Central memory CD4-positive, alpha-beta T cell (primary cell): ENCODE measurements at places on chromosomes 4 and X.

GRCh38 chr4:138773321-138773720, 242.3 kb upstream of the NOCT start:
- DNase-seq = no peak

- no peak for DNase-seq
These were observed 179.4 kb downstream of the RBM46 start for GRCh38 chr4:154960476-154960875.

- DNase-seq = no peak
These were observed 473.0 kb upstream of the NWD2 start for GRCh38 chr4:36771411-36772153.

DNA sequence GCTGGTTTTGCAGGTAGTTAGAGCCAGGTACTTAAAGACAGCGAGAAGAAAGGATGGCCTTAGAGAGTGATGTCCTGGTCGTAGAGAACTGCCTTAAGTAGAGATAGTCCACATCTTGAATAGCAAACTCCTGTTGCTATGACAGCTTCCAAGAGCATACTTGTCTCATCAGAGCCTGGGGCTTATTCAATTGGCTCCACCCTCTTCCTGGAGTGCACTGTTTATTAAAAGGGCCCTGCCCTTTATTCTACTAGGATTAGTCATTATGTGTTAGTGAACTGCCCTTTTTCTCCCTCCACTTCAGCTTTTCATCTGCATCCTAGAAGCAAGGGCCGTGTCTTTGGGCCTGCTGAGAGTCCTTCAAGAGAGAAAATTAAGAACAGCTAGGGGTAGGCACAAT, 94.5 kb upstream of the EOLA2 start:
- no peak for DNase-seq

DNA sequence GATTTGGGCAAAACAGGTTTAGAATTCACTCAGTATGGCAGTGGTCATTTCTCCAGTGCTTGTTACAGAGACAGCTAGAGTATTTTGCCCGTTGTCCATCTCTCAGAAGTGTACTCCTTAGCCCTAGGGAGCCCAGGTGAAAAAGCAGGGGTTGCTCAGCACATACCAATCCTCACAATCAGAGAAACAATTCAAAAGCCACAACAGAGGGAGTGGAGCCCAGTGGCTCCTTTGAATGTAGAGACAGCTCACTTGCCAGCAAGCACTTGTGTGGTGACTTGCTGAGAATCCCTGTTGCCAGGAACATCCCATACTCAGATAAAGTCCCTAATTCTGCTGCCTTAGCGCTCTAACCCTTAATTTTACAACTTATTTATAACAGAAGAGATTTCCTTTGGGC, 1488.3 kb downstream of the RPA4 start:
- no peak for DNase-seq

DNA sequence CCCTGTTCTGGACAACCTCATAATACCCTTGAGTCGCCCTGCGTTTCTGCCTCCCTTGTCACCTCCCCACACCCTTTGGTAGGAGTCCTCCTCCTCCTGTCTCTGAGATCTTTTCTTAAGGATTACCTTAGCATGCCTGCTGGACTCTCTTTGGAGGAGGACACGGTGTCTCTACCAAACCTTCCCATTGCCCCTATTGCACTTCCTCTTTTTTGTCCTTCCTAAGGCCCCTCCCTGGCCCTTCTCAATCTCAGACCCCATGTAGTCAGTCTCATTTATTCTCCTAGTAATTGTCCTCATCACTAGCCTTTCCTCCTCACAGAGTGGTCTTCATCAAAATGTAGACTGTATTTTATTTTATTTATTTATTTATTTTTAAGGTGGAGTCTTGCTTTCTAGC, 335.0 kb upstream of the SFRP2 start:
- no peak for DNase-seq

- no peak for DNase-seq
These were observed 53.8 kb downstream of the RBM47 start for GRCh38 chr4:40575846-40576245.

DNA sequence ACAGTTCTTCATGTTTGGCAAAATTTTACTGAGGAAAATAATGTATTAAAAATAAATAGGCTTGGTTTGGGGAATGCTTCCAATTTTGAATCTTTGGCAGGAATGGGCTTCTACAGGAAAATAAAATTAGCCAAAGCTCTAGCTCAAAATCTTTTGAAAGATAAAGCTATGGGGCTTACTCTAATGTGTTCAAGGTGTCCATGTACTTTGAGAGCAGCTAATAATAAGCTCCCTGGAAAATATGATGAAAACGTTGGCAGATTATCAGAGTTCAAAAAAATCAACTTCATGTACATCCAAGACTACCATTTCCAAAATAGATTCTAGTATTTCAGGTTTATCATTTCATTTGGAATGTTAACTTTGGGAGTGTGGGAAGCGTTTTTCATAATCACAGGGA, 158.4 kb downstream of the EMCN start:
- no peak for DNase-seq

DNA sequence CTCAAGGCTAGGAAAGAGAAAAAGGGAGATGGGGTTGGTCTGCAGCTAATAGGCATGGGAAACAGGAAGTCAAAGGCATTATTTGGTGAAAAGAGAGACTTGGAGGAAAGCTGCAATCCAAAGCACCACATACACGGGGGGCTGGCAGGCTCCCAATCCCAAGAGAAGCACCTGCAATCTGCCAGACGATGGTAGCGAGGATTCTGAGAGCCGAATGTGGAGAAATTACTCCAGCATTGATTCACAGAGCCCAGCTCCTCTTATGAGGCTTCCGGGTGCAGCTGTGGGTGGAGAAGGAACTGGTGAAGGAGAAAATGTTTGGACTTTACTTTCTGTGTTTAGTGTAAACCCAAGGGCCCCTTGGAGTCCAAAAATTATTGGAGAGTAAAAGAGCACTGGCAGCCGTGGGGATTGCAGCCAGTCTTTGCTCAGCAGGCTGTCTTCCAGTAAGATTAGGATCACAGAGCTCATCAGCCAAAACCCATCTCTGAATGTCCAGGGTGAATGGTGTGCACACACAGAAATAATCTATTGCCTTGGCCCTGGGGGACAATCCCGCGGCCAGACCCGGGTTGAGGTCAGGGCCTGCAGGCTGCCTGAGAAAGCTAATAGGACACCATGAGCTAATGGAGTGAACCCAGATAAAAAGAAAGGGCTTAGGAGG, 197.6 kb downstream of the KIT start:
- DNase-seq = no peak

- no peak for DNase-seq
These were observed 52.2 kb downstream of the SULT1B1 start for GRCh38 chr4:69708211-69708610.

DNA sequence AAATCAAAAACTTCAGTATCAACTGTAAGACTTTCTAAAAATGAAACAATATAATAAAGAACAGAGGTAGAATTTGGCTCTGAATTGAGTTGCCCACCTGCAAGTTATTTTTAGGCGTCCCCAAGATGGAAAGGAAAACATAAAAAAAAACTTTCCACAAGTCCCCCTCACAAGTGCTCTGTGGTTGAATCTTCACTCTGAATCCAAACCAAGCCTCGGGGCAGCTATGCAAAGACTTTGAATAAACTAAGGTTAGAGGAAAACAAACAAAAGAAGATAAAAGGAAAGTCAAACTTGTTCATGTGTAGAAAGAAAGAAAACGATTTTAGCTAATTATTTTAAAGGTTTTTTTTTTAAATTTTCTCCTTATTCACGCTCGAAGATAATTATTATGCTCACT, 372.4 kb upstream of the SLIT2 start:
- no peak for DNase-seq

DNA sequence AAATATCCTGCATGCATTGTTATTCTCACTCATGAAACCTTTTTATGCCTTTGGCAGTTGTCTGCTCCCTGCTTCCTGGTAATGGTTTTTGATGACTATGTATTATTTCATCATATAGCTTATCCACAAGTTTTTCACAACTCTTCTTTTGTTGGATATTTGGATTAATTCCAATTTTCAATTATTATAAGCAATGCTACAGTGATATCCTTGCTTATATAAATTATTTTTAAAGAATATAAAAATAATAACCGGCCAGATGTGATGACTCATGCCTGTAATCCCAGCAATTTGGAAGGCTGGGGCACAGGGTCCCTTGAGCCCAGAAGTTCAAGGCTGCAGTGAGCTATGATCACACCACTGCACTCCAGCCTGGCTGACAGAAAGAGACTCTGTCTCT, 47.0 kb downstream of the ASIC5 start:
- DNase-seq = no peak

DNA sequence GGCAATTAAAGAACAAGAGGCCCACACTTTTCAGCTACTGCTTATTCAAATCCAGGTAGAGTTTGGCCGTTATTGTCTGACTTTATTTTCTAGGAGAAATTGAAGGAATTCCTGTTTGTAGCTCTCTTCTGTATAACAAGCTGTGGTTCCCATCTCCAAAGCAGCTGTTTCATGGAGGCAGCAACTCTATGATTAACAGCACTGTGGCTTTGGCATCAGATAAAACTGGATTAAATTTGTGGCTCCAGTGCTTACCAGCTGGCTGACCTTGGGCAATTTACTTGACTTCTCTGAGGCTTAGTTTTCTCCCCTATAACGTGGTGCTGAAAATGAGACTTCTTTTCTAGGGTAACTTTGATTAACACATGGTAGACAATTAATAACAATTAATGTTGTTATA, 28.1 kb downstream of the SLC30A9 start:
- DNase-seq = no peak

GRCh38 chrX:701673-702072, 71.1 kb downstream of the SHOX start:
- no peak for DNase-seq

GRCh38 chr4:144302704-144303536, 162.4 kb upstream of the GYPA start:
- no peak for DNase-seq

- DNase-seq = no peak
These were observed 584.2 kb upstream of the FTHL17 start for GRCh38 chrX:31656013-31656412.

GRCh38 chr4:176818531-176818930, 25.8 kb upstream of the VEGFC start:
- DNase-seq = no peak

- DNase-seq = no peak
These were observed 24.2 kb downstream of the SMPX start for GRCh38 chrX:21733705-21734104.

DNA sequence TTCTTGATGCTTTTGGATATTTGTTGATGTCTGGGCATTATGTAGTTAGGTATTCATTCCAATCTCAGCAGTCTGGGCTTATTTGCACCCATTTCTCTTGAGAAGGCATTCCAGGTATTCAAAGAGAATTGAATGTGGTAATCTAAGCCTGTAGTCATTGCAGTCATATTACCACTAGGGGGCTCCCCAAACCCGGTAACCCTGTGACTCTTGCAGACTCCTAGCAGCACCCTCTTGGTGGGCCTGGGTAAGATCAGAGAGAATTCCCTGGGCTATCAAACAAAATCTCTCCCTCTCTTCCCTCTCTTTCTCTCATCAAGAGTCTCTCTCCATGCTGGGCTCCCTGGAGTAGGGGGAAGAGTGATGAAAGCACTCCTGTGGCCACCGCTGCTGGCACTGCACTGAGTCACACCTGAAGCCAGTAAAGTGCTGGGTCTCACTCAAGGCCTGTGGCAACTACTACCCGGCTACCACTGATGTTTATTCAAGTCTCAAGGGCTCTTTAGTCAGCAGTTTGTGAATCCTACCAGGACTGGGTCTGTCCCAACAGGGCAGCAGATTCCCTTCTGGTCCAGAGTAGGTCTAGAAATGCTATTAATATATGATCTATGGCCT, 187.7 kb upstream of the NUDT10 start:
- peak; percentile 17 for DNase-seq

DNA sequence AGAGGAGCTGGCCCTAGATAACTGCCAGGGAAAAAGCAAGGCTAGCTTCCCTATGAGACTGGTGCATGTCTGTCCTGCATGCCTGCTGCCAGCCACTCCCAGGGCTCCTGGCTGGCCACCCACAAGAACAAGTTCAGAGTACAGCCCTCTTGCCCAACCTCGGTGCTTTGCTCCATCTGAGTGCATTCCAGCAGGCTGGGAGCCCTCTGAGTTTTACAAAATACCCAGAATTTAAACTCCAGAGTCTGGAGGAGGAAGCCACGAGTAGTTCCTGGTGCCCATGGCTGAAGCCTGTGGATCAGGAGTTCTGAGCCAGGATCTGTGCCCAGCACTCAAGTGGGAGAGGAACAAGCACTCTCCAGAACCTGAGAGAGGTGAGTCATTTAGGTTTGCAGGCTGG, 111.6 kb downstream of the MAGEE2 start:
- DNase-seq = no peak

GRCh38 chr4:53788011-53788410, 196.7 kb upstream of the LNX1 start:
- DNase-seq = no peak

- DNase-seq = no peak
These were observed 1454.3 kb downstream of the FSTL5 start for GRCh38 chr4:160709546-160709945.

DNA sequence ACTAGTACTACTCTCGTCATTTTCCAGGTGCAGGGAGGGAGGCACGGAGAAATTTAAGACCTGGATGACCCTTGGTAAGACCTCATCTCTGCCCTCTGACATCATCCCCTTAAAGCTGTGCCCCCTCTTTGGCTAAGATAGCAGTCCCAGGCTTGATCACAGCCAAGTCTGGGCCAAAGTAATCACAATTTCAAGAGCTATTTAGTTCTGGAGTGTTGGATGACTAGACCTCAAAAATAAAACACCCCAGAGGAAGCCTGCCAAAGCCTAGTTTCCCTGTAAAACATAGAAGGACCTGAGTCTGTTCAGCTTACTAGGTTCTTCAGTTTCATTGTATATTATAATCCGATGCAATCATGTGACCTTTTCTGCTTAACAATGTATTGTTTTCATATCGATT, 144.6 kb upstream of the ARHGEF9 start:
- DNase-seq = no peak

GRCh38 chr4:74030285-74030684, 8.2 kb downstream of the CXCL3 start:
- DNase-seq = no peak

DNA sequence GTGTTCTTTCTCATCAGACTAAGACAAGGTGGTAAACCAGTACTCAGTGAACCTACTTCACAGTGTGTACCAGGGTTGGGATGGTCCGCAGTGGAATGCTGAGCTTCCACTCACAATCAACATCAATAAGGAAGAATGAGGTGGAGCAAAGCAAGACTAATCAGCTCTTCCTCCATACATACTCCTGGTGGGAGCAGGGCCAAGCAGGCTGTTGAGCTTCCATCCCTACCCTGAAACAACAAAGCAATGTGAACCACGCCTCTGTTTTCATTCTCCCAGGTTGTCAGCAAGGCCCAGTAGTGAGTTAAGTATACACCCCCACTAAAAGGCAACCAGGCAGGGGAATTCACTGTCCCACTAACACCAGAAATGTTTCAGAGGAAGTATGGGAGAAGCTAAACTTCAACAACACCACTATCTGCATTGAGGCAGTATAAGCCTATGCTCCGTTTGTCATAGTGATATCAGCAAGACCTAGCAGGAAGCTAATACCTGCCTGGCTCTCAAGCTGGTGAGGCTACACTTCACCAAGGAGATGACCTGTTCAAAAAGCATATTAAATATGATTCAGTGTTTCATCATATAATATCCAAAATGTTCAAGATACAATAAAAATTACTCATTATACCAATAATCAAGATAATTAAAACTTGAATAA, 109.5 kb downstream of the DDX60 start:
- DNase-seq = no peak

GRCh38 chr4:98518559-98519267, 139.7 kb downstream of the TSPAN5 start:
- DNase-seq = no peak
